Left hindlimb (tissue), 1 donor: ENCODE measurements at places on chromosomes 5 and 9.
A peak's percentile ranks its signal among the peaks of the same experiment; 100 is the strongest.

- no peak for DNase-seq
These were observed 717.4 kb upstream of the FAM174A start for GRCh38 chr5:99817796-99818195.

DNA sequence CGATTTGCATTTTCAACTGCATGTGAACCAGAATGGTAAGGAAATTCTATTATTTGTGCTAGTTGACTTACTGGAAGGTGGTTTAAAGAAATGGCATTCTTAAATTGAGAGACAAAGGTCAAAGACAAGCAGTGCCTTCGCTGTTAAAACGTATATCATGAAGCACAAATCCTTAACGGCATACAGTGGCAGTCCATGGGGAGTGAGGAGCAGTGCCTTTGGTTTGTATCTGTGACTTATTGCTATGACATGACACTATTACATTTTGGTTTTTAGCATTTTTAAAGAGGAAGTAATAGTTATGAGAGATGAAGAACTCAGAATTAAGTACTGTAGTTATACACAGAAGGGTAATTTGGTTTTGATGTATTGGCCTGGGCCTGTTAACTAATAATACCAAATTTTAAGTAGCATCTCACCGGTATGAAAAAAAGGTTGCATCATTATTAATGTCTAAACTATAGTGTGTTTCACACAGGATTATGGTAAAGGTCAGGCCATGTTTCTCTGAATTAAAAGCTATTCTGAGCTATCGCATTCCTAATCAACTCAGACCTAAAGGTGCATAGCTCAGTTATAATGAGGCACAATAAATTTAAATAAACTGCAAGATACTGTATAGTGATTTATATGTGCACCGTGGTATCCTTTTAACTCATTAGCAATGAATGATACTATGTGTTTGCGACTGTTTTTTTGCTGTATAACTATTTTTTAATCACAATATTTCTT is 339.8 kb upstream of the ARRDC3 start:
- DNase-seq, result no peak

DNA sequence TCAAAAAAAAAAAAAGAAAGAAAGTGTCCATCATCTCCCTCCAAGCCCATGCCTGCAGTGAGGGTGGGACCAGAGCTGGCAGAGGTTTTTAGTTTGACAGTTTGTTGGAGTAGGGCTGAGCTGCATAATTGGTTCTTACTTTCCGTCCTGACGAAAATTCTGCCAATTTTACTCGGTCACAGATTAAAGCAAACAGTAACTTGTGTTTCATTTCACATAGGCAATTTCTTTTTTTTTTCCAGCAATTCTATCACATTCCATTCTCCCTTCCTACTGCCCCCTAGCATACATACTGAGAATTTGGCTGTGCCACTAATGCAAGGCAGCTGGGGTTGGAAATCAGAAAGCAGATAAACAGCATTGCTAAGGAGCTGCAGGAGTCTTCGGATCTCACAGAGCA is 132.4 kb downstream of the FRMD3 start:
- no peak for DNase-seq

GRCh38 chr5:144332265-144332664 is 161.6 kb downstream of the KCTD16 start:
- no peak for DNase-seq

GRCh38 chr5:126301056-126301455 is 122.2 kb upstream of the GRAMD2B start:
- DNase-seq, result no peak

DNA sequence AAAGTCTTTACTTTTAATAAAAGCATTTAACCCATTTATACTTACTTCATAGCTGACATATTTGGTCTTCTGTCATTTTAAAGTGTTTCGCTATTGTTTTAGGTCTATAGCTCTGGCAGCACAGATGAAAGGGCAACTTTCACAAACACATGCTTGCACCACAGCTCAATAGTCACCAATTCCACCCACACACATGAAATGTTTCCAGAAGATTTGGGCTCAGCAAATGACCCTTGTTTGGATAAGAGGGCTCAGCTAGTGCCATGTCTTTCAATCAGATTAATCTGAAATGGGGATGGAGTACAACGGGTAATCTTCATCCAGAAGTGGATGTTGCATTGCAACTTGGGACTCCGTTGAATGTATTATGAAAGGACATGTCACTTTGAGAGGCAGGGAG is 176.0 kb downstream of the FGF18 start:
- no peak for DNase-seq

DNA sequence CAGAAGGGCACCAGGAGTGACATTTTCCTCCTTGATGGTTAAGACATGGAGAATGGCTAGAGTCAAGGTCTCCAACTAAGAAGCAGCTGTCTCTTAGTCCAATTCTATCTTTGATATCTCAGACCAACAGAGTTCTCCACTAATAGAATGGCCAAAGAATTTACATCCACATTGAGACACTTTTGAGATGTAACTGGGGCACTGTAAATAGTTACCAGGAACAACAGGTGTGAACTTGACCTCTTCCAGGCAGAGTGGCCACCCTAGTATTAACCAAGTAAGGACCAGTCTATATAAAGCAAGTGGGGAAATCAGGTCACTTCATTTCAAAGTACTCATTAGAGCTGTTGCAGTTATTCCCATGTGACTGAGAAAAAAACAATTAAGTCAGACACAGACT is 159.7 kb upstream of the RAD23B start:
- no peak for DNase-seq

- no peak for DNase-seq
These were observed 3.7 kb downstream of the PIK3R1 start for GRCh38 chr5:68219161-68219816.

DNA sequence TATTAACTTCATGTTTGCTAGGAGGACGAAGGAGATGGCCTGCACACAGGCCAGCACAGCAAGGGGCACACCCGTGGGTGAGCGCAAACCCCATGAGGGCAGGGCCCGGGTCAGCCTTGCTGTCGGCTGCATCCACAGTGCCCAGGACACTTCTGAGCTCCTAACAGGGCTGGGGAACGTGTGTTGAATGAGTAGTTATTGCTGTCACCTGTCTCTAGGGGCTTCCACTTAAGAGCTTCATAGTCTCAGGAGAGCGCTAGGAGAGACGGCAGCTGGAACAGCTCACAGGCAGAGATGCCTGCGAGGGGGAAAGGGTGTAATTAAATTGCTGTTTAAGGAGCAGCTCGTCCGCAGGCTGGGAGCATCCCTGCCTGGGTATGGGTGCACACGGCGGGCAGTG is 91.4 kb upstream of the NEURL1B start:
- DNase-seq, result peak; percentile 16

GRCh38 chr5:180378438-180379344 is 25.6 kb upstream of the GFPT2 start:
- DNase-seq, result no peak

DNA sequence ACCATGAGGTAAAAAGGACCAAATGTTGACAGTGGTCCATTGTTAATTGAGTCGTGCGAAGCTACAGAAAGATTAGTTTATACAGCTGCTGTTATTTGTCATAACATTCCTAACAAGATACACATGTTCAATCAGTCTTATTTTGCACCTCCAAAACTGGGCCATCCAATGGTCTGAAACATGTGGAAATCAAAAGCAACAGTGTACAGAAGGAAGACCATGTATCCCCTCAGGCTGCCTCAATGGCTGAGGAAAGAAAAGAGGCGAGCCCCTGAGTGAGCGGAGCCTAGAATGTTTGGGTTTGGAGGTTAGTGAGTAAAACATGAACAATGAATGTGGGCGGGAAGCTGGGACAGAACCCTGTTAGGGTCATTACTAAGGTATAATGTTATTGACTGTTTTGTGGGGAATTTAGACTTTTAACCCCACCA is 35.6 kb downstream of the NFIB start:
- no peak for DNase-seq

DNA sequence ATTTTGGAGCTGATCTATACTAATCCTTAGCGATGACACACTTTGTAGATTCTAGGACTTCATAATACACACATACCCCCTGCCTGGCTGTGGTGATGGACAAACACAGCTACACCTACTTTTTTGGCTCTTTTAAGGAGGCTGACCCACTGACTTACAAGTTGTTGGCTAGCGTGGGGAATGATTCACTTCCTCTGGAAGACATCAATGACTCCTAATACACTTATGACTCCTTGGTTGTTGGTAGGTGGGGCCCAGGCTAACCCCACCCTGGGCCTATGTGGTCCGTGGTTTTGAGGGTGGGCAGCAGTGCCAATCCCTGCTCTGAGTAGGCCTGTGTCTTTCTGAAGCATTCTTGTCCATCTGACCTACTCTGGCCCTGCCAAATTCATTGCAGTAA is 144.4 kb downstream of the SLC12A2 start:
- peak; percentile 60 for DNase-seq

DNA sequence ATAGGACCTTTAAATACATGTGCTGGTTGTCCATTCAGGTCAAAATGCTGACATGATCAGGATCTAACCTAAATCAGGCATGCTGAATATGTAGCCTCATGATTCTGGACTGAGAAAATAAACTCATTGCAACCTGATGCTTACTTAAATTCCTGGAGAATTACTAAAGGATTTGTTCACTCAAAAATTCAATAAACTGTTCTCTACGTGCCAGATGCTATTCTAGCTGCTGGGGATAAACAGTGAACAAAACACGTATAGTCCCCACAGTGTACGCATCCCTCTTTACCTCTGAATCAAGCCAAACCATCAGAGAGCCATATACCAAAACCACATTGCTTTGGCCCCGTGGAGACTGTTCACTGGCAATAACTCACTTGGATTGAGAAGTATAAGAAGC is 6.1 kb downstream of the SCAI start:
- DNase-seq, result no peak

DNA sequence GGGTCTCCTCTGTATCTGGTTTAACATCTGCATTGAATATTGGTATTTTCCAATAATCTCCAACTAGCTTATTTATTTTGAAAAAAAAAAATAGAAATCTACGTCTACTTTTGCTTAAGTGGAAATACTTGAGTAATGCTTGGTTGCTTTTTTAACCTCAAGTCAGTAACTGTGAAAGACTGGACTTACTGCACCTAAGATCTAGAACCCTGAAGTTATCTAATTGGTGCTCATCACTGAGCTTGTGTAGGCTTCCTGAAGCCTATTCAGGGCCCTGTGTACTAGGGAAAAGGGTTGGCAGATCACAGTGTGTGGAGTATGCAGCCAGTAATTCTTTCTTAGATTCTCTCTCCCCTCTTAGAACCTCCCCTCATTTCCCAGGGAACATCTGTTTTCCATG is 16.2 kb downstream of the SLC1A1 start:
- no peak for DNase-seq

GRCh38 chr5:54162184-54162583 is 148.2 kb downstream of the ARL15 start:
- DNase-seq, result no peak

DNA sequence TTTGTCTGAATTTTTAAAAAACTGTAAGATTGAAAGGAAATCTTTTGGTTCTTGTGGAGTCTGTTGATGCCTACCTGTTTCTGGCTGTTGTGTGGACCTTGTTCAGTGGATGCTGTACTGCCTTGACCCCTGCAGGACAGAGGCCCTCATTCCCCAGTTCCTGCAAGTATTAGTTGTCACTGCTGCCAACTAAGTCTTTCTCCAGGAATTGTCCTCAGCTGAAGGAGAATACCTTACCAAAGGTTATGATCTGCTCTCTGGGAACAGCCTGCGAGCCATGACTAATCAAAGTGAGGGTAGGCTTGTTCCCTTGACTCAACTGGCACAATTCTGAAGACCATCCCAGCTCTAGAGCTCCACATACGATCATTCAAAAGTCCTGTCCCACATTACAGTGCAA is 145.3 kb upstream of the FST start:
- DNase-seq, result no peak

GRCh38 chr5:173719731-173720082 is 103.3 kb upstream of the BOD1 start:
- DNase-seq, result no peak

GRCh38 chr5:125487231-125487630 is 740.8 kb upstream of the ZNF608 start:
- no peak for DNase-seq

- peak; percentile 28 for DNase-seq
These were observed 1161.7 kb upstream of the DMAC1 start for GRCh38 chr9:8961186-8961851.

DNA sequence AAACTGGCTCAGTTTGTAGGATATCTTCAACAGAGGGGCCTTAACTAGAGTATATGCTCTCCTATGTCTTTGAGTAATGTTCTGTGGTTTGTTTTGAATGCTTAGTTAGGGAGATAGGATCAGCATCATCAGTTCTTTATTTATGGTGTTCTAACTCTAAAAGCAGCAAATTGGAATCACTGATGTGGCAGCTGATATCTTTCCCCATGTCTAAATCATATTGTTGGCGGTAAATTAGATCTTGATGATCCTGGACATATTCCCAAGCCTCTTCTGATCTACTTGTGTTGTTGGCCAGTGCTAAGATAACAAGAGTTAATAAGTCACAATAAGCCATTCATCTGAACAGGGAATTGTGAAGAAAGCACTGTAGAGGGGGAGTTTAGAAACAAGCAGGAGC is 332.4 kb upstream of the DAB2 start:
- no peak for DNase-seq

GRCh38 chr5:107361945-107362344 is 308.8 kb downstream of the EFNA5 start:
- no peak for DNase-seq

- DNase-seq, result no peak
These were observed 279.1 kb downstream of the TLE1 start for GRCh38 chr9:81410201-81410600.

DNA sequence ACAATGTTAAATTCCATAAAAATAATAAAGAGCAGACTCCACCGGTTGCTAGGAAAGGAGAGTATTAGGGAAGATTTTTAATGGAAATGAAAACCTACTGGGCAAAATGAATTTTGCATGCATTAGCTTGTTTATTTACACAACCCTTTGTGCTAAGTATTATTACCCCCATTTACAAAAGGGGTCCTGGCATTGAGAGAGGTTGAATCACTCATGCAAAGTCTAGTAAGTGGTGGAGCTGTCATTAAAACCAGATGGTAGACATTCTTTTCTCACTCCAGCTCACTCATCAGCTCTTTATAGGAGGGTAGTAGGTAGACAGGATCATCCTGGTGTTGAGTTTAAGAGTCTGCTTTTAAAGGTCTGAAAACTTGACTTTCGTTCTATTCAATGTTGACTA is 395.1 kb downstream of the PLK2 start:
- DNase-seq, result no peak

GRCh38 chr5:121006217-121006616 is 542.1 kb downstream of the PRR16 start:
- no peak for DNase-seq

- no peak for DNase-seq
These were observed 161.3 kb downstream of the CAVIN4 start for GRCh38 chr9:100739208-100739607.

DNA sequence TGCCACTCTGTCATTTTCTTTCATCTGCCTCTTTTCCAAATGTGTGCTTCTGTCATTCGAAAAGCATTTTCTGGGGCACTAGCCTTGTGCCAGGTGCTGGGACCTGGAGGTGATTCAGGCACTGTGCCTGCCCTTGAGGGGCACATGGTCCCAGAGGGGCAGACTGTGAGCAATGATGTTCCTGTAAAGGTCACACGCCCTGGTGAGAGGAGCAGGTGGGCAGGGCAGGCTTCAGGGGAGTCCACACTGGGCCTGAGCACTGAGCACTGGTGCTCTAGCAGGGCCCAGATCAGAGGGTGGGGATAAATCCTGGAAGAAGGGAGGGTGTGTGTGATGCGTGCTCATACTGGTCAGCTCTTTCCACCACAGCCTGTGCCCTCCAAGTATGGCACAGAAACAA is 77.8 kb downstream of the COL15A1 start:
- no peak for DNase-seq
